Natural killer cell (primary cell): ENCODE measurements at places on chromosomes 11 and 22.

DNA sequence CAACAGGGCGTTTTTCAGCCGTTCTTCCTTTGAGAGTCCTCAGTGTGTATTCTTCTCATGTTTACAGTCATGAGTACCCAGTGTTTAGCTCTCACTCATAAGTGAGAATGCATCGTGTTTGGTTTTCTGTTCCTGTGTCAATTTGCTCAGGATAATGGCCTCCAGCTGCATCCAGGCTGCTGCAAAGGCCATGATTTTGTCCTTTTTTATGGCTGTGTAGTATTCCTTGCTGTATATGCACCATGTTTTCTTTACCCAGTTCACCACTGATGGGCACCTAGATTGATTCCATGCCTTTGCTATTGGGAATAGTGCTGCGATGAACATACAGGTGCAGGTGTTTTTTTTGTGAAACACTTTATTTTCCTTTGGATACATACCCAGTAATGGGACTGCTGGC lies 23.5 kb downstream of the B3GAT1 start:
- no peak for DNase-seq

DNA sequence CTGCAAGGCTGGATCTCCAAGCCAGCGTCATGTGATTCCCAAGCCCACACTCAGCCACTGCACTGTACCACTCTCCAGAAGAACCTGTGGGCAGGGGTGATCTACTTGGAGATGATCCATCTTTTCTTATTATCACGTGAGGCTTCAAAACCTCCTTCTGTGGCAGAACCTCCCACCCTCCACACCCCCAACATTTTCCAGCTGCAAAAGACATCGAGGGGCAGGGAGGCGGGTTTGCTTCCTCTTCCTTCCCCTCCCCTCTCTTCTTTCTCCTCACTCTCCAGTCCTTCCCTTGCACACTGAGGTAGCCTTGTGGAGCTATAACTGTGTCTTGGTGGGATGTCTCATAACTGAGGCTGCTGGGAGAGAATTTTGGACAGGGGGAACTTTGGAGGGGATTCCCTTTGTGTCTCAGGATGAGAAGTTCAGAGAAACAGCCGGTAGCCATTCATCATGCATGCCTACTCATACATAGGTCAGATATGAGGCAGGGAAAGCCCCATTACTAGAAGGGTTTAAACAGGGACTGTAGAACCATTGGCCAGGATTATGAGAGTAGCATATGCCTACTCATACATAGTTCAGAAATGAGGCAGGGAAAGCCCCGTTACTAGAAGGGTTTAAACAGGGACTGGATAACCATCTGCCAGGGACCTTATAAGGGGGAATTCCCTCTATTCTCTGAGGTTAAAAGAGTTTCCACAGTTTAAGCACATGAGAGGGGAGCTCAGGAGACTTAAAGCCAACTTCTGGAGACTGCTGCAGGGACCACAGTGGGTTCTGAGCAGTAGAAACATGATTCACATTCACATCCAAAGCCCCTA lies 420.7 kb upstream of the CADM1 start:
- no peak for DNase-seq

GRCh38 chr22:37968452-37969251 lies 15.2 kb downstream of the POLR2F start:
- no peak for DNase-seq

DNA sequence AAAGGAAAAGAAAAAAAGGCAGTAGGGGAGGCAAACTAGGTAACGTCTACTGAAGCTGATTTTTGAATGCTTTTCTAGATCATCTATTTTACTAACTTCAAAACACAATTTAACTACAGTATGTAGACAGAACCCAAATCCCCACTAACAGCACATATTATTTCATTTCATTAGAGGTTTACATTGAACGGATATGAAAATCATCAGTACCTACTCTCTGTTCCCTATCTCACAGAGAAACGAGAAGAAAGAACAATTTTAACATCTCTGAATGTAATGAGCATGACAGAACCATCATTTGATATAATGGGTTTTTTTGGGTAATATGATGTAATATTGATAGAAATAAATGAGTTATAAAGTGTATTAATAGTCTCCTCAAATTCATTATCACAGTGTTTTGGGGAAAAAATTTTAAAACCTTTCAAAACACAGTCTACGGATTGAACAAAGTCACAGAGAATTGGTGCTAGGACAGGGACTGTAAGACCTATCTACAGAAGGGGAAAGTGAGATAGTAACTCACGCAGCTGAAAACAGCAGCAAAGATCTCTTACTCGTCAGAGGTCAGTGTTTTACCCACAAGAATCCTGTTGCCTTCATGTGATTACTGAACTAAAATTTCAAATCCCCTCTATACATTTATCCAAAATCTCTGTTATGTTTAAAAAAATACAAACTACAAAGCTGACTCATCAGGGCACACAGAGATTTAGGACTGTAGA lies 77.3 kb downstream of the ZBTB44 start:
- DNase-seq = no peak

DNA sequence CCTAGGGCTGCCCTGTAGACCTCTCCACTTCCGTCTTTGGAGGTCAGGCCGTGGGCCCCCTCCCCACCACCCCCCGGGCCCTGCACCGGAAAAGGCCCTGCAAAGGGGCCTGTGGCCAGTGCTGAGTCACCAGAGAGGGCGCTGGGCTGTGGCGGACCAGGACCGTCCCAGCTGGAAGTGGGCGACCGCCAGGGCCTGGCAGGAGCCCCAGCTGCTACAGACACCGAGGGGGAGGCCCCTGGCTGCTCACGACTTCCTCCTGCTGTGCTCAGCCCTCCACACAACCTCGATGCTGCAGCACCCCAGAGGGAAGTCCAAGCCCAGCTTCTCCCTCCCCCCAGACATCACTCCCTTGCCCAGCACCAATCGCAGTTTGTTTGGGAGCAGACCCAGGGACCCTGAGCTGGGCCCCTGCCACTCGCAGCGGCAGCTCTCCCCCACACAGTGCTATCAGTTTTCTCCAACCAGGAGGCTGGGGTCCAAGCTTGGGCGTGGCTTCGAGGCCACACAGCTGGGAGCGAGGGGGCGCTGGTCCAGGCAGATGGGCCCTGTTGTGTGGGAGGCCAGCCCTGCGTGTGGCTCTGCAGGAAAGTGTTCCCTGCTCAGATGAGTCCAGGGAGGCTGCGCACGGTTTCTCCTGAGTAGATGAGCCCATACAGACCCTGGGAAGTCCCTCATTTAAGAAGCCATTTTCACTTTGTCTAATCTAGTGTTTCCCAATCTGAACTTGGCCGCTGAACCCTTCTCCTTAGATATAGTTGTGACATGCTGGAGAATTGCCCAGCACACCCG lies 5.6 kb upstream of the SH3BP1 start:
- DNase-seq = peak; percentile 66

- DNase-seq = no peak
Observed at GRCh38 chr11:86803136-86804045, 3.0 kb downstream of the PRSS23 start.

- DNase-seq = no peak
Observed at GRCh38 chr11:44912270-44912987, 38.3 kb downstream of the TP53I11 start.

DNA sequence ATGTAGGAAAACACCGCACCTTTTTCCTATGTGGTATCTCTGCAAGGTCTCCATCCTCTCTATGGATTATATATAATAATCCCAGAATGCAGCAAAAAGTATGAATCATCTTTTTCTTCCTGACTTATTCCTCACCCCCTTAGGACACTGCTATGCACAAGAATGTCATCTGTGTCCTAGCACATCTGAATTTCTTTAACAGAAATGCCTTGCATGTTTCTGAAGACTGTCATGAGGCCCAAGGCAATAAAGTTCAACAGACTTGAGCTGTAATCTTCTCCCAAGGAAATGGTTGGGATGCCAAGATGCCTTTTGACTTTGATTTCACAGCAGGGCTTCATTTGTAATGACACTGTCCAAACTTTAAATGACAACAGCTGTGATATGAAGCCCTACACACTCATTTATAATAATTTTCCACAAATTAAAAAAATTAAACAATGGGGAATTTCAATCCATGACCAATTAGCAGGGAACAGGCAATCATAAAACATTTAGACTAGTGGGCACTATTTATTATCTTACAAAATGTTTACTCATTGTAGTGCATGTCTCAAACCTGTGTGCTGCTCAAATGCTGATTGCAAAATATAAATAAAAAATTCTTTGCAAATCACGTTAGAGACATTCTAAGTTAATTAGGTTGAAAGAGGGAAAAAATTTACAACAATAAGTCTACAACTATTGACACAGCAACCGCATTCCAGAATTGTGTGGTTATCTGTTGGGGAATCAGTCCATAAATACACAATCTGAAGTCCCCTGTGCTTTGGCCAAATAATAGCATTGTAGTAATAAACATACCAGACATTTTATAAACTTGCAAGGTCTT lies 242.3 kb downstream of the SWAP70 start:
- no peak for DNase-seq

DNA sequence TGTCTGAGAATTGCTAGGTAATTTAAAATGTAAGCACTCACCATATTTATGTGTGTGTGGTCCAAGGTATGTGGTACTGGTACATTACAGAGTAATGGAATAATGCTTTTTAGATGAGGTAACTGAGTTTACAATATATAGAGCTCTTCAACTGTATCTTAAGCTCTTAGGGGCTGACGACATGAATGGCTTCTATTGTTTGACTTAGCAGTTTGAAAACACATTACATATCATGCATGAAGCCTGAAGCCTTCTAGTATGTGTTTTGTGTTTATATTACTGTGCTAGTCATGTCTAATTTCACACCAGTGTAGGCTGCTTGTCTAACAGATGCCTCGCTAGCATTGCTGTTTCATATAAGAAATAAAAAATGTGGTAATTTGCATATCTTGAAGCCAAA lies 37.2 kb downstream of the GAS2 start:
- DNase-seq = no peak

DNA sequence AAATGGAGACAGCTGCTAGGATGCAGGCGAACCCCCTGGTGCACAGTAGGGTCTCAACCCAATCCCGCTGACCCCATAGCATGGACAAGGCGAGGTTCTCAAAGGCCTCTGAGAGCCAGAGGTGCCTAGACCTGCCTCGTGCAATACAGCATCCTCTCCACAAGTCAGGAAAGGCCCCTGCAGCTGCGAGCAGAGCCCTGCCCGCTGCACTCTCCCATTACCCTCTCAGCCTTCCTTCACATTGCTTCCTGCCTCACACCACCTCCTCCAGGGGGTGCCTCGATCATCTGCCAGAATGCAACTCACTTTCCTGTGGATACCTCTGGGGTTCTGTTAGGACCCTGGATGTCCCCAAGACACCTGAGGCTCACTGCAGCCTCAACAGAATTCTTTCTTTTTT lies 42.8 kb upstream of the TCF20 start:
- no peak for DNase-seq

- DNase-seq = no peak
Observed at GRCh38 chr11:95490625-95491024, 259.6 kb upstream of the SESN3 start.

DNA sequence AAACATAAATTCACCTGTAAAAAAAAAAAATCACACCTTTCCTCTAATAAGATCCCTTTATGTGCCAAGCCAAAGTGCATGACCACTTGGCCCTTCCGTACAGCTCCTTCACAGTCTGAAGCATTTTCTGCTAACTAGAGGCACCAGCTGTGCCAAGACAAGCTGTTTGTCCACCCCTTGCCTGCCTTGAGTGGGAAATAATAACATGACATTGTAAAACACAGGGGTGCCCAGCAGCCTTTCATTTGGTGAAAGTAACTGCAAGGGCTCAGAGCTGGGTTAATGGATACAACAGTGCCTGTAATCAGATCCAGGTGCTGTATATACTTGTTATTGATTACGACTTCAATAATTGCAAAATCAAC lies 59.2 kb downstream of the DDIAS start:
- DNase-seq = no peak

DNA sequence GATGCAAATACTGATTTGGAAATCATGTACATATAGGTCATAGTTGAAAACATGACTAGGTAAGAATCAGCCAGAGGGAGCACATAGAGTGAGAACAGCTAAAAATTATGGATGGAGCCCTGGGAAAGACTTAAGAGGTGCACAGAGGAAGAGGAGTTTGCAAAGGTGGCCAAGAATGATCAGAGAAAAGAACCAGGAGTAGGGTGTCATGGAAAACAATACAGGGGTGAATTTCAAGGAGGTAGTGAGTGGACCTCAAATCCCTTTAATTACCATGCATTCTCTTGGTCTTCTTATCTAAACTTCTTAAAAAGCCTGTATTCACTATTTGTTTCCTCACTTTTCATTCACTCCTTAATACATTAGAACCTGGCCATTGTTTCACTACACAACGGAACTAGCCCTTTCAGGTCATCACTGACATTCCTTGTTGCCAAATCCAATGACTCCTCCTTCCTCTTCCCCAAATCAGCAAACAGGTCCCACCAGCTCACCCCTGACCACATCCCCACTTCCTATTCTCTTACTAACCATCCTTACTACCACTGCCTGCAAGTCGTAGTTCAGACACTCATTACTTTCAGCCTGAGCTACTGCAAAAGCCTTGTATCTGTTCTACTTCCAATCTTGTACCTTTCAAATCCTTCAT lies 22.6 kb downstream of the BUD13 start:
- DNase-seq = no peak

- peak; percentile 83 for DNase-seq
Observed at GRCh38 chr11:18383388-18384156, 10.8 kb upstream of the LDHA start.

DNA sequence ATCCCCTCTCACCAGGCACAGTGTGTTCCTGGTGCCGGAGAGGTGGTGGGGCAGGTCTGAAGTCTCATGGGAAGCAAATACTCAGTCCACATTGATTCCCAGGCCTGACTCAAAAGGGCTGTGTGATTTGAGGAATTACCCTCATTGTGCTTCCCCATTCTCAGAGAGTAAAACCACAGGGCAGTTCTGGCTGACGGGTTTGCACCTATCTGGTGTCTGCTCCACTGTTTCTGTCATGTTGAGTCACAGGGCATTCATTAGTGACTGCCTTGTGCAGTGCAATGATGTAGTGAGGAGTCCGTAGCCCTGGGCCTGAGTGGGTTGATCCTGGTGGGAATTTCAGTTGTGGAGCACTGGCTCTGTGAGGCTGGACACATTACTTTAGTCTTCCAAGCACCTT lies 85.2 kb upstream of the ARHGAP20 start:
- DNase-seq = peak; percentile 6

DNA sequence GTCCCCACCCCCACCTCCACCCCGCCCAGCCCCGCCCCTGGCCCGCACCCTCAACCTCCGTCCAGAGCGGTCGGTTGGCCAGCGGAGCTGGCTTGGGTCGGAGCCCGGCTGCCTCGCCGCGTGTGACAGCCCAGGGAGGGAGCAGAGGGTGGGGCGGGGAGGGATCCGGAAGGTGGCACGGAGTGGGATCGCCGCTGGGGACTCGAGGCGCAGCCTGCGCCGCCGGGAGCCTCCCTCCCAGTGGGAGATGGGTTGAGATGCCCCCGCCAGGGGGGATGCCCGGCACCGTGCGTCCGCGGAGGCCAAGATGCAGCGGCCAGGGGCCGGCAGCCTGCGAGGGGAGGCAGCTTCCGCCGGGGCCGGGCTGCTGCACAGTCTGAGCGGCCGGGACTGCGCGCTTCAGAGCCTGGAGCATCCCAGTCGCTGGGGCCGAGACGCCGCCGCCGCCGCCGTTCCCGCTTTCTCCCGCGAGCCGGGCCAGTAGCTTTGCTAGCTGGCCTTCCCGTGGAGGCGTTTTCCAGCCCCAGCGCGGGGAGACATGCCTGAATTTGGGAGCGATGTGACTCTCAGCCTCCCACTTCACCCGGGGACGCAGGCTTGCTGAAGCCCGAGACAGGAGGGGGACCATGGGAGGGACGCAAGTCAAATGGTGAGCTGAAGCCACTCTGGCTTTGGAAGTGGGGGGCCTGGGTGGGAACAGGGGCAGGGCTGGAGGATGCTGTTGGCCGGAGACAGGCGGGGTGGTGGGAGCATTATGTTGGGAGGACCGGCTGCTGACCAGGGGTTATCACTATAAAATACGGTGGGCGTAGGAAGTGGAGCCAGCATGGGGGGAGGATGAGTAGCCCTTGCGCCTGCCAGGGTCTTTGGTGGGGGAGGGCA lies 40.2 kb downstream of the DIXDC1 start:
- DNase-seq = peak; percentile 22
